ENCODE measurements at places on chromosomes 3 and 15.

- DNase-seq: no peak
Measured at GRCh38 chr15:60035344-60035743, 31.2 kb downstream of the FOXB1 start.

- no peak for DNase-seq
Measured at GRCh38 chr3:132245552-132246142, 71.6 kb upstream of the ACP3 start.

GRCh38 chr3:115102046-115102445 lies 45.0 kb downstream of the ZBTB20 start:
- no peak for DNase-seq

DNA sequence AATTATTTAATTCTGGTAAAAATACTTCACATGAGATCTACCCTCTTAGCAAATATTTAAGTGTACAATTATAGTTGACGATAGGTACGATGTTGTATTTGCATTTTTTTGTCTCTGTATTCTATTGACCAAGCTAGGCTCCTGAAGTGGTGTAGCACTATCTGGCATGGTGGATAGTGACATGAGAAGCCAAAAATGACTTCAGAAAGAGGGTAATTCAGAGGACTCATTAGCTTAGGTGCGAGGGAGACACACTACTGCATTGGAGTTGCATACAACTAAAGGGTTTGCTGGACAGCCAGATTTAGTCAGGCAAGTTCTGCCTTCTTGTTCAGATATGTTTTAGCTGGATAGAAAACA lies 50.6 kb downstream of the KBTBD8 start:
- DNase-seq: no peak

- no peak for DNase-seq
Measured at GRCh38 chr15:96374499-96374898, 44.0 kb downstream of the NR2F2 start.

GRCh38 chr3:66797889-66798560 lies 200.1 kb upstream of the KBTBD8 start:
- no peak for DNase-seq

- DNase-seq: no peak
Measured at GRCh38 chr3:174170248-174170647, 688.9 kb upstream of the NAALADL2 start.

DNA sequence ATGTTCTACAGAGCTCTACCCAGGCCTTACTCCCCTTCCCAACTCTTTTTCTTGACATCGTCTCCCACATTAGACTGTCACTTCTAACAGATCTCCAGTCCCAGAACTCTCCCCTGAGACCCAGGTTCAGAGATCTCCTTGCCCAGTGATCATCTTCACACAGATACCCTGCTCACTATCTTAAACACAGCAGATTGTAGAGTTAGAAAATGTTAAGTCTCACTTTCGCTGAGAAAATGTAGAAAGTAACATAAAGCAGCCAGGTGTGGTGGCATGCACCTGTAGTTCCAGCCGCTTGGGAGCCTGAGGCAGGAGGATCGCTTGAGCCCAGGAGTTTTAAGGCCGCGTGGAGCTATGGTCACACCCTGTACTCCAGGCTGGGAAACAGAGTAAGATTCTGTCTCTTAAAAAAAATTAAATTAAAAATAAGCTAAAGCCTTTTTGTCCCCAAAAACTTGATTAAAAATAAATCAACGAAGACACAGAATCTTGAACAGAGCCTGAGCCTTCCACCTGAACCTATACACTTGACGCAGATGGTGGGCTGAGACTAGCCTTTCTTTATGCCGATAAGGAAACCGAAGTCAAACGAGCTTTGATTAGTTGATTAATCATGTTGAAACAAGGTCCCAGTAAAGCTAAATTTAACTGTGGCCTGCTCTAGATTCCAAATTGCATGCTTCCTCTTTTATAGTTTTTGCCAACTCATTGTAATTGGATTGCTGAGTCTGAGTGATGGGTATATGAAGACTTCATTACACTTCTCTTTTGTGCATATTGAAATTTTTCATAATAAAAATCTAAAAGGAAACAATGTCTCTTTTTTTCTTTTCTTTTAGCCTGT lies 31.3 kb upstream of the BLM start:
- DNase-seq: no peak

- no peak for DNase-seq
Measured at GRCh38 chr3:35969406-35969805, 330.1 kb downstream of the ARPP21 start.

- DNase-seq: no peak
Measured at GRCh38 chr15:99434506-99435112, 131.2 kb upstream of the MEF2A start.

DNA sequence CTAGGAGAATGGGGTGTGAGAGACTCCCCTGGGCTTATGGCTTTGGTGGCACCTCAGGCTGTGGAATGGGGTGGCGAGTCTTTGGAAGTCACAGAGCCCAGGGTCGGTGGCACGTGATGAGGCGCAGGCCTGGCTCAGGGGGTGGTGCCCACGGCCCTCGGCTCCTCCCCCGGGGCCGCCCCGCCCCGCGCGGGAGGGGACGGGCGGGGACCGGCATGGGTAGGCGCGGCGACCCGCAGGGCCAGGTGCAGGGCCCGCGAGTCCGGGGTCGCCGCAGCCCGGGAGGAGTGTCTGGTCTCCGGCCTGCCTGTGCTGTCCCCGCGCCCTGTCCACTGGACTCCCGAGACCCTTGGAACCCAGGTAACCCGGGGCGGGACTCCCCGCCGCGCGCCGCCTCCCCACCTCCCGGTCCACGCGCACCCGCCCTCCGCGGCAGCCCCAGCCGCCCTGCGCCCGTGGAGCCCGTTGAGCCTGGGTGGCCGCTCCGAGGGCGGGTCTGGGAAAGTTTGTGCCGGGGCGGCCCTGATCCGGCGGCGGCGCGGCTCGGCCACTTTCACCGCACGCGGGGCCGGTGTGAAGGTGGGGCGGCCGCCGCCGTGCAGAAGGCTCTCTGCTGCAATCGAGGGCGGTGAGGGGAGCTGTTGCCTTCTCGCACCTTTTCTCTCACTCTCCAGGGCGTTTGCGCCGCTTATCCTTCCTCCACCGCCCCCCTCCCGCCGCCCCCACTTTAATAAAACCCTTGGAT lies at the start of gene PAQR5:
Gene PAQR5 (plus strand): TSS at position 216 of the 745 bp plus-strand sequence. CDS start 61,169 bp downstream, outside the sequence.
- DNase-seq: peak; percentile 76

GRCh38 chr15:36653851-36654250 lies 74.4 kb downstream of the CDIN1 start:
- DNase-seq: no peak

Measured in NCI-H1417 (cell line).